ENCODE measurements at places on chromosomes 12 and 14. TPM values are rescaled to one million over a fixed set of nuclear protein-coding genes. Genes with fewer than 3 reads are reported as not detected.

FAM181A gene
- total RNA-seq, result not detected

DNA sequence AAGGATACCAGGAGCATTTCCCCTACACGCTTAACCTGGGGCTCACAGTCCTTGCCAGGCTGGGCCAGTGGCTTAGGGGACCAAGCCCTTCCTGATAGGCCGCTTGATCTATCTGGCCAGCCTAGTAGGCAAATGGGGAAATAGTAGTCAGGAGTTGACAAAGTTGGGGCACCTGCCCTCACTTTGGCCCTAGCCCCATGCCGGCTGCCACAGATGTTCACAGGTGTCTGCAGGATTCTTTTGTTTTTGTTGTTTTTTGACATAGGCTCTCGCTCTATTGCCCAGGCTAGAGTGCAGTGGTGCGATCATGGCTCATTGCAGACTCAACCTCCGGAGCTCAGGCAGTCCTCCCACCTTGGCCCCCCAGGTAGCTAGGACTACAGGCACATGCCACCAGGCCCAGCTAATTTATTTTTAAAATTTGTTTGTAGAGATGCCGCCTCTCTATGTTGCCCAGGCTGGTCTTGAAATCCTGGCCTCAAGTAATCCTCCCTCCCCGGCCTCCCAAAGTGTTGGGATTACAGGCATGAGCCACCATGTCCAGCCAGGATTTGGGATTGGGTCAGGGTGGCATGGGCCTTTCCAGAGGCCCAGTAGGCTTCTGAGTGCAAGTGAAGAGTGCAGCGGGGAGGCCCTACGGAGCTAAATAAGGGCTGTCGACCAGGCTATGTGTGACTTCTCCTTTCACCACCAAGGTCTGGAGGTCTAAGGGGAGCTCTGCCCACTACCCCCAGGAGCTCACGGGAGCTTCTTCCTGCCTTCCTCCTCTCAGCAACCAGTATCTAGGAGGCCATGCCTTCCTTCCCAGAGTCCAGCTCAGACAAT, 15.5 kb upstream of the HDAC7 start:
- peaks cover 76% of the 10 kb centered on the region for H3K4me1 ChIP-seq
- H3K27ac ChIP-seq, result peak overlapping the region; percentile 70
- no peak overlapping the region for H3K4me3 ChIP-seq
- H3K36me3 ChIP-seq, result no peaks in the 10 kb centered on the region
- no peak for DNase-seq
- no peaks in the 10 kb centered on the region for H3K27me3 ChIP-seq

GRCh38 chr12:57737467-57738460, 778 bp downstream of the AGAP2 start:
- H3K27ac ChIP-seq, result no peak overlapping the region
- H3K36me3 ChIP-seq, result peaks cover 10% of the 10 kb centered on the region
- H3K4me3 ChIP-seq, result no peak overlapping the region
- no peaks in the 10 kb centered on the region for H3K27me3 ChIP-seq

- no peak for DNase-seq
- no peak overlapping the region for H3K4me3 ChIP-seq
- H3K4me1 ChIP-seq, result no peaks in the 10 kb centered on the region
- H3K27me3 ChIP-seq, result no peaks in the 10 kb centered on the region
- H3K36me3 ChIP-seq, result no peaks in the 10 kb centered on the region
These were observed 501.8 kb downstream of the PRKD1 start for GRCh38 chr14:29425705-29426482.

GRCh38 chr14:92704036-92704804, 44.2 kb downstream of the LGMN start:
- H3K36me3 ChIP-seq, result peaks cover 2% of the 10 kb centered on the region
- H3K4me3 ChIP-seq, result no peak overlapping the region
- no peak for DNase-seq
- H3K4me1 ChIP-seq, result no peaks in the 10 kb centered on the region
- H3K27ac ChIP-seq, result no peak overlapping the region

All from activated naive CD4-positive, alpha-beta T cell treated with anti-CD3 and anti-CD28 coated beads for 36 hours (primary cell).